Adrenal gland (tissue), 19 donors: ENCODE measurements at places on chromosomes 3 and 15. TPM values are rescaled to one million over a fixed set of nuclear protein-coding genes. Genes with fewer than 3 reads are reported as not detected.

DNA sequence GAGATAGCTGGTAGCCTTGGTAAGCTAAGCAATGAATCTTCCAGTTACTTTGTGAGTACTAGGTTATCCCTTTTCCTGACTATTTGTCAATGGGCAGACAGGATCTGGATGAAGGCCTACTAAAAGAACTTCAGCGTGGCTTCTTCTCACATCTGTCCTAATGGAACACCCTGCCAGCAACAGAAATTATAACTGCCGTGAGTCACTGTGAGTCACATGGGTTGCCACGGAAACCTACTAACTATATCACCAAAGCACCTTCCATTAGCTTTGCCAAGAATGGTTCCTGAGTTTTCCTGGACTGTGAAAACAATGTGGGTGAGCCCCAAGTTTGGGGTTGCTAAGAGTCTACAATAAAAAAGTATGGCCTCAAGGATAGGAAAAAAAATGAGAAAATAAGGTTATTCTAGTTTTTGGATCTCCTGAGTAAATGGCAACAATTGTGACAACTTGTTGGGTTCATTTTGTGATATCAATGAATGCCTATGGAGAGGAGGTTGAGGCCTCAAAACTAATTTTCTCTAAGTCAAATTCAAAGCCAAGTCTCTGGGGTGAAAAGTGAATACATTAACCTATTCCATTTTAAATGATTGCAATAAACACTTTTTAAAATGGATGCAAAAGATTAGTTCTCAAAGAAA, 195.1 kb upstream of the ICE2 start:
- peak; percentile 72 for DNase-seq

DNA sequence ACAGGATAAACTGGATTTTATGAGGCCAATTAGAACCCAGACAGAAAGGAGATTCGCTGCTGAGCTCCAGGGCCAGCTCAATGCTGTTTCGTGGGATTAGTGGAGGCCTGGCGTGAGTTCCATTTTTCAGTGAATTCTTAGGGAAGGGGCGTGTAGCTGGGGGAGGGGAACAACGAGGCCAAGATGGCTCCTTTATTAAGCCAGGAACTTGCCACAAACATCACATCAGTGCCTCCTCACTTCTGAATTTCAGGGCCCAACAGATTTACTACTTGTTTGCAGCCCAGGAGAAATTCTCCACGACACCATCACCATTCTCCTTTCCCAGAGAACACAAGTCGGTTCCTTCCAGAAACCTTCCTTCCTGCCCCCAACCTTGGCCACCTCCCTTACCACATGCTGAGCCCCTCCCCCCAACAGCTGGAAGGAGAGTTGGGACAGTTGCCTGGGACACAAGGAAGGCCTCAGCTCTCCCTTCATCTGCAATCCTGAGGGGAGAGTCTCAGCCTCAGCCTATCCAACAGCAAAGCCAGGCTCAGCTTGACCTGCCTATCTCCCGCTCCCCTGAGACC, 5.8 kb downstream of the IGDCC4 start:
- DNase-seq, result no peak

DNA sequence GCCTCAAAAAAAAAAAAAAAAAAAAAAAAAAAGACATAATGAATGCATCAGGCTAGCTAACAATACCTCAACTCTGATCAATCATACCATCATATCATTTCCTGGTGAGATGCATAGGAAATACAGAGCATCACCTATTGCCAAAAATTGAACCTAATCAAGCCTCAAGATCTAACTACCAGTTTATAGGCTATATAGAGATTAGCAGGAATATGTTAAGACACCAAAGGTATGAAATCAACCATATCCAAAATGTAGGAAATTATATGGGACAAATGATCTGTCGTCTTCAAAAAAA, 387 bp upstream of the VPS33B start:
- no peak for DNase-seq

DNA sequence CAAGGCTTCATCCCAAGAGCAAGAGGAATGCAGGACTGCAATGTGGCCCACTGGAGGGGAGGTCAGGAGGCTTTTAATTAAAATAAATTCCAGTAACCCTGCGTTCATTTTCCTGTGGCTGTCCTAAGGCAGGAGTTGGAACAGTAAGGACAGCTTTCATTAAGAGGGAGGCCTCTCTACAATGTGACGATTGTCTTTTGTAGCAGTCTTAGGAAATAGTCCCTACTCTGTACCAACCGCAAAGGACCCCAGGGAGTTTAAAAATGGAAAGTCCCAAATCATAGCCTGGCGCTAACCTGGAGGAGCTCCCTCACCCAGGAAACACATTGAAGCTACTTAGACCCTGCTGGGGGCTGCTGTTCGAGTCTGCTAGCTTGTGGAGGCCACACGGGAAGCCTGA, 62.8 kb downstream of the SYNM start:
- no peak for DNase-seq

TF gene
- total RNA-seq, result 0.41 TPM

RLBP1 gene
- not detected for total RNA-seq
